ENCODE measurements at places on chromosomes 12 and 14.

DNA sequence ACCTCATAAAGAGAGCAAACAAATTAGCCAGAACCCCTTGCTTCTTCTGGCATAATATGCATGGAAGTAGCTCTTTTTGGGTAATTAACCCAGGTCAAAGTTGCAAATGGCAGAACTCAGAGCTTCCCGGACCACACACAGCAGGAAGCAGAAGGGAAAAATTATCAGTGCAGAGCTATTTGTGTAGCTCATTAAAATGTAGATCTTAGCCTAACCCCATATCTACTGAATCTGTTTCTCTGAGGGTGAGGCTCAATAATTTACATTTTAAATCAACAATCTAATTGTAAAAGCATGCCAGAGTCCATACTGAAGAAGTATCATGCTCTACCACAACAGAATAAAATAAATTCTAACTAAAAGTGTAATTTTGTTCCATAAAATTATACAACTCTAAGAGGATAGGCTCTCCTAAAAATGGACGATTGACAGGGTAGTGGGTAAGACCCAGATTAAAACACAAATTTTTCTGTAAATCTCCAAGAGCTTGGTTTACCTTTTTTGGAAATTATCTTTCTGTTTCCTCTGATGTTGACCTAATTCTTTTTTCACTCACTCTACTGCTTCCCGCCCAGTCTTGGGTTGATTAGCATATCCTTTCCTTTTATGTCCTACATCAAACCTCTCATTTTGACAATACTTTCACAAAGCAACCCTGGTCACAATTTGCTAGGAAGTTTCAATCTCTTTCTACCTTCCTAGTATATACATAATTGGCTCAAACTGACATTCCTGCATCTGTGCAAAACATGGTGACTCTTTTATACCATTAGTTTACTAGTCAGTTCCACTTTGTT lies 213.3 kb upstream of the SLC16A7 start:
- no peak for DNase-seq

- no peak for DNase-seq
Measured at GRCh38 chr12:8813572-8814357, 8.7 kb upstream of the A2ML1 start.

- peak; percentile 39 for DNase-seq
Measured at GRCh38 chr14:95313707-95314106, 6.0 kb downstream of the CLMN start.

DNA sequence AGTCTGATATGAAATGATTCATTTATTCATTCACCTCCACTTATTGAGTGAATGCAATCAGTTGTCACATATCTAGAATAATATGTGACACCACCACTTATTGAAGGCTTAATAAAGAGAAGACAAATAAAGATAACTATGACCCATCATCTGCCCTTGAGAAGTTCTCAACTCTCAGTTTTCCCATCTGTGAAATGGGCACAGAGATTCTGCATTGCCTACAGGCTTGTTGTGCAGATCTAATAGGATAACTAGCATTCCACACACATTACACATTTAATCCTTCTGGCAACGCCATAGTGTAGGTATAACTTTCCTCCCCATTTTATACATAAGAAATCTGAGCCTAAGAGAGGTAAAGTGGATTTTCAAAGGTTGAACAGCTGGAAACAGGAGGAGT lies 84.2 kb upstream of the FICD start:
- DNase-seq = no peak

DNA sequence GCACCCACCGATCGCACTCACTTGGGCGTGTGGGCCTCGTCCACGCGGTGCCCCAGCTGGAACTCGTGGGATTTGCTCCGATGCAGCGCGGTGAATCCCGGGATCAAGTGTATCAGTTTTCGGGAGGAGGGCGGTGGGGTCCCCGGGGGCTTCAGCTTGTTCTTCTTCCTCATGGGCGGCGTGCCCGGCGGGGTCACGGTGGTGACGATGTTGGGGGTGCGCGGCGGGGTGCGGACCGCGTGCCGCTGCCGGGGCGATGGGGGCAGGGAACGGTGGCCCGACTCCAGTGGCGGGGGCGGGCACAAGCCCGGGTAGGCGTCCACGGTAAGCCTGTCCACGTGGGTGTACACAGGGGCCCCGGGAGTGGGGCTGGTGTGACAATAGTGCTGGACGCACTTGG lies 207.8 kb downstream of the KSR2 start:
- DNase-seq = no peak

DNA sequence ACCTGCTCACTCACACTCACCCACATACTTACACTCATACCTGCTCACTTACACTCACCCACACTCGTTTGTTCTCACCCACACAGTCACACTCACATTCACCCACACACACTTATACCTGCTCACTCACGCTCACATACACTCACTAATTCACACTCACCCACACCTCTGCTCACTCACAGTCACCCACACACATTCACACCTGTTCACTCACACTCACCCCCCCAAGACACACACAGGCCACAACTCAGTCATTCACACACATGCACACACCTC lies 436.2 kb downstream of the BCL11B start:
- no peak for DNase-seq

GRCh38 chr12:105168006-105168405 lies 60.5 kb downstream of the WASHC4 start:
- DNase-seq = no peak

DNA sequence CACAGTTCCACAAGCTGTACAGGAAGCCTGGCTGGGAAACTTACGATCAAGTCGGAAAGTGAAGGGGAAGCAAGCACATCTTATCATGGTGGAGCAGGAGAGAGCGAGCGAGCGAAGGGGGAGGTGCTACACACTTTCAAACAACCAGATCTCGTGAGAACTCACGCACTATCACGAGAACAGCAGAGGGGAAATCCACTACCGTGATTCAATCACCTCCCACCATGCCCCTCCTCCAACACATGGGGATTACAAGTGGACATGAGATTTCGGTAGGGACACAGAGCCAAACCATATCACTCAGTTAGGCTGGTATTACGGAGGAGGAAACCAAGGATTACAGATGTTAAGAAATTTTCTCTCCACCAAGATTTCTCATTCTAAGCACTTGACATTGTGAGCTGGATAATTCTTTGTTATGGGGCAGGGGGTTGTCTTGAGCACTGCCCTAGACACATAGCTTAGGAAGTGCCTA lies 262.0 kb upstream of the G2E3 start:
- no peak for DNase-seq

GRCh38 chr12:19490908-19491307 lies 51.6 kb downstream of the AEBP2 start:
- DNase-seq = no peak

DNA sequence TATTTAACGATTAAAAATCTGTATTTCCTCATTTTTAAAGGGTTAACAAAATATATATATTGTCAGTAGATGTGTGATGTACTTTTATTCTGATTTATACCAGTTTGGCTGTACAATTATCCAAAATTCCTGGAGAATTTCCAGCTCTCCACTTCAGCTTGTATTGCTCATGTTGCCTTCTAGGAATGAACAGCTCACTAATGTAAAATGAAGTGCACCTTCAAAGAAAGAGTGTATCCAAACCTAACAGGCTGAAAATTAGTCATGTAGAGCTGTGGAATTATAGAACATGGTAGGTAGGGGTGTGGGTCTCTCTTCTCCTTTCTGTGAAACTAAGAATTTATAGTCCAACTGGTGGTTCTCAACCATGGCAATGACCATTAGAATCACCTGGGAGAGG lies 362.0 kb downstream of the ETNK1 start:
- no peak for DNase-seq

DNA sequence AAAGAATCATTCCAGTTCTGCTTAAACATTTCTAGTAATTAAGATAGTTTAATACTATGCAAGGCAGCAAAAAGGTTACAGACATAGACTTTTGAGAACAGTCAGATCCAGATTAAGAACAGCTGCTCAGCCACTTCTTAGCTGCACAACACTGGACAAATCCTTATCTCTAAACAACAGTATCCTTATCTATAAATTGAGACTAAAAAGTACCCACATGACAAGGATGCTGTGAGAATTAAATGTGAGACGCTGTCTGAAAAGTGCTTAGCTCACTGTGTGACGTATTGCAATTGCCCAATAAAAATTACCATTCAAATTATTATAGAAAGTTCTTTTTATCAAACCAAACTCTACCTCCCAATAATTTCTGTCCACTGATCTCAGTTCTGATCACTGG lies 35.5 kb downstream of the BORCS5 start:
- no peak for DNase-seq

DNA sequence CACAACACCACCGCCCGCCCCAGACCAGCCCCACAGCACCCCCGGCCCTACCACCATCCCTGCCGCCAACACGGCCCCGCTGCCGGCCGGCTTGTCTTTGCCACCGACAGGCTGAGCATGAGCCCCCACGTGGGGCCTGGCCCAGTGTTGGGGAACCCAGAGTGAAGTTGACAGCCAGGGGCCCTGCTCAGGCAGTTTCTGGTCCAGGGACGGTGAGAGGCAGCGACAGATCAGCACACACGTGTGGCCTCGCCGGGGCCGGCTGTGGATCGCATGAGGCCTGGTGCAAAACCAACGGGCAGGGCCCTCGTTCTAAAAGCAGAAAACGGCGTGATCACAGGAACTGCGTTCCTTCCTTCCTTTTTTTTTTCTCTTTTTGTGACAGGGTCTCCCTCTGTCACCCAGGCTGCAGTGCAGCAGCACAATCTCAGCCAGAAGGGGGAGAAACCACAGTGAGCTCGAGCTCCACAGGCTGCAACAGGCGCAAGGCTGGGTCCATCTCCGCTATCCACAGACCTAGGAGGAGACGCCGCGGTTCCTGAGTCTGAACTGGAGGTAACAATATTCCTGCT lies 50.5 kb upstream of the FBRSL1 start:
- DNase-seq = no peak

DNA sequence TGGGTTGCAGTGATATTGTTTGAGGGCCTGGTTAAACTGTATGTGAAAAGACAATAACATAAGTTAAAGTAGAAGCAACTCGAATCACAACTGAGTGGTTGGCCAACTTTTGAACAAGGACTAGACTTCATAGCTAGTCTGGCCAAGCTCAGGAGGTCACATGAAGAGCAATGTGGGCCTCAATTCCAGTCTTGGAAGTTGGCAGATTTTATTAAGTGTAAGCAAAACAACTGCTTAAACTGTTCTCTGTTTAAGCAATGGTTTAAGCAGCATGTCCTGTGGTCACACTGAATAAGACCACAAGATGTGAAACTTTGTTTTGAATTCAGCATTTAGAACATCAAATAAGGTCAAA lies 100.4 kb downstream of the TMTC3 start:
- no peak for DNase-seq

DNA sequence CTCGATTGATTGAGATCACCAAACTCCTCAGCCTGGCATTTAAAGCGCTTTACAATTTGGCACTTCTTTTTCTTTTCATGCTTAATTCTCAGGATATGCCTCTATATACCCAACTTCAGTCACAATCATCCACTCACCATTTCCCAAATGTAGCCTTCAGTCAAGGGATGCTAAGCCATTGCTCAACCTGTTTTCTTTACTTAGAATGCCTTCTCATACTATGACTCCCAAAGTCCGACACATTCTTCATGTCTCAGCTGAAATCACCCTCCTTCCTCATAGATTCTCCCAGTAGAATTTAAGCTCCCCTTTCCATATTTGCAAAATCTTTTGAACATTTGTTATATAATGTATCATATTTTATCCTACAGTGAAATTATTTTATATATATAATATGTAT lies 467.0 kb downstream of the LRIG3 start:
- no peak for DNase-seq

DNA sequence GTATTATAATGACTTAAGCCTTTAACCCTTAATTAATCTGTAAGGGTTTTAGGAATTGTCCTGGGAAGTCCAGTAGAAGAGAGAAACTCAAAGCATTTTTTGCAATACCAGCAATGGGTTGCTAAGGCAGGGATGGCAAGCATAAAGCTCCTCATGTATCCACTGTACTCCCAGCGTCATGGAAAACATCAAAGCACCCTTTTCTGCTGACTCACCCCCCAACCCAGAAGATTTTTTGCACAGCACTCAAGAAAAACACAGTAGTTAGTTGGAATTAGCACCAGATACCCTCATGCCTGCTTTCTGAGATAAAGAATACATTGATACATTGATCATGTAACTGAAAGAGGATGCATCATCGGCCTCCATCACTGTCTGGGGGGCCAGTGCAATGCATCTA lies 199.1 kb upstream of the CNOT2 start:
- no peak for DNase-seq

GRCh38 chr12:132176920-132177551 lies 32.8 kb downstream of the NOC4L start:
- no peak for DNase-seq

DNA sequence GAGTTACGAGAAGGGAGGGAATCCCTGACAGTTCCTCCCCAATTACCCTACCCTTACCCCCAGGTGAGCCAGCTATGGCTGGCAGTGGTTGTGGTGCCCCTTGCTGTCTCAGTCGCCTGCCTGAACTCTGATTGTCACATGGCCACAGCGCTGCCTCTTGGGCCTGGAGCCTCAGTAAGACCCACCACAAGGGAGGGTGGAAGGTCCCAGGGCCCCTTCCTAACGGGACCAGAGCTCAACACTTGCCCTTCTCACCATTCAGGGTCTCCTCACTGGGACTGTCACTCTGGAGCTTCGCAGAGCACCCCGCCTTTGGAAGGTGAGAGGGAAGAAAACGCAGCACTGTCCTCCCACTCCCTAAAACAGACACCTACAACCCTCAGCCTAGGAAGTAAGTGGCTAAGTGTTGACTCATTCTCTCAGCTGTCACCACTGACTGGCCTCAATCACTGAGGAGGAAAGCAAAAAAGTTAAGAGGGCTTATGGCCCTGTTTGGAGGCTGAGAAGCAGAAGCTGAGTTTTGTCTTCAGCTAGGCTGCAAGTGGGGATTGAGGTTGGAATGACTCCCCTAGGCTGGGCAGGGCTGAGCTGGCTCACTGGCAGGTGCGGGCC lies 1.0 kb downstream of the TMEM253 start:
- peak; percentile 2 for DNase-seq

DNA sequence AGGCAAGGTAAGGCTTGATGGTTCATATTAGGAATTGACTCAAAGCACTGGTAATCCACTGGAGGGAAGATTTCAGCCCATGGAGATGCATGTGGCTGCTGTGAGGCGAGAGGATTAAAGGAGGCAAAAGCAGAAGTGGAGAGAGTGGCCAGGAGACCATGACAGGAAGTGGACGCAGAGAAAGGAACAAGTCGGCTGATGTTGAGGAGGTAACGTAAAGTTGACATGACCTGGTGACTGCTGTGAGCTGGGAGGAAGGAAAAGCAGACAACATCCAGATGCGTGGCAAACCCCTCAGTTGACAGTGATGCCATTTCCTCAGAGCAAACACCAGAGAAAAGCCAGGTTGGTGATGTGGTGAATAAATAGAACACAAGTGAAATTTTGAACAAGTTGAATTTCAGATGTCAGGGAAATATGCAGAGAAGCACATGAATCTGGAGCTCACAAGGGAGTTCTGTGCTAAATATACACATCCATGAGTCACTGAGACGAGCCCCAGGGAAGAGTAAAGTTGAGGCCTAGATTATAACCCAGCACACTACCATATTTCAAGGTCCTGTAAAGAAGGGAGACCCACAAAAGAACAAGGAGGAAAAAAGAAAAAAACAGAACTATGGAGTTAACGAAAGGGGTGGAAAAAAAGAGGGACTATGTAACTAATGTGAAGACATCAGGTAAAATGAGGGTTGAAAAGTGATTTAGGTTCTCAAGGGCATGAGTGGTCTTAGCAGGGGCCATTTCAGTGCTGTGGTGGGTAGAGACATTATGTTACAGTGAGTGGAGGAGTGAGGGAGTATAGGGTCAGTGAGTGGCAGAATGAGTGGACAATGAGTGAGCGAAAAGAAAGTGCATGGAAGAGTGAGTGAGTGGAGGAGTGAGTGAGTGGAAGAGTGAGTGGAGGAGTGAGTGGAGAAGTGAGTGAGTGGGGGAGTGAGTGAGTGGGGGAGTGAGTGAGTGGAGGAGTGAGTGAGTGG lies 61.6 kb upstream of the GZMB start:
- DNase-seq = no peak

GRCh38 chr12:57370696-57371095 lies 60.1 kb downstream of the R3HDM2 start:
- DNase-seq = no peak
